NCI-H1105 treated with DMSO at 0.1 percent for 48 hours (cell line): ENCODE measurements at places on chromosomes 1 and 21.

GRCh38 chr1:242824435-242824834 lies 299.9 kb upstream of the PLD5 start:
- no peak for DNase-seq

DNA sequence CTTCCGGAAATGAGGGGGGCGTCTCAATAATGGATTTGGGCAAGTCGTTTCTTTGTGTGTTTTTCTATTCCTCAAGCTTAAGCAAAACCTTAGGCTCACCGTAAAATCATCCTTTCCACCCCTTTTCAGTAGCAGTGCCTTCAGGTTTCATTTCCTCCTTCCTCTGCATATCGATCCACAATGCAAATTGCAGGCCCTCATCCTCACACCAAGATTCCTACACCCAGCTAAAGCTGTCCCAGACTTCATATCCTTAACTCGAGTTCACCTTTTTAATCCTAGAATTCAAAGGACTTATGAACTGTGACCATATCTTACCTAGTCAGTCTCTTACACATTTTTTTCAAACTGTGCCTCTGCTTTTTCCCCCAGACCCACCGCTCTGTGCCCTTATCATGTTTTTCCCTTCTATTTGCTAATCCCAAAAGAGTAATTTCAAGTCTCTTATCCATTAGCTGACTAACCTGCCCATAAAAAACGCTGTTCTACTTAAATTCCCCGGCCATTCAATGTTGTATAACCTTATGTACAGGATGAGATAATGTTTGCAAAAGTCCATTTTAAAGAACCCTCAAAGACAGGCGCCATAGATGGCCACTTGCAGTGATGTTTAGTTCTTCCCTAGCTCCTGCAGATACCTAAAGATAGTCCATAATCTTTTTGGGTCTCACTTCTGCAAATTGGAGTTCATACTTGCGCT lies 1.5 kb downstream of the AKIRIN1 start:
- DNase-seq, result no peak

DNA sequence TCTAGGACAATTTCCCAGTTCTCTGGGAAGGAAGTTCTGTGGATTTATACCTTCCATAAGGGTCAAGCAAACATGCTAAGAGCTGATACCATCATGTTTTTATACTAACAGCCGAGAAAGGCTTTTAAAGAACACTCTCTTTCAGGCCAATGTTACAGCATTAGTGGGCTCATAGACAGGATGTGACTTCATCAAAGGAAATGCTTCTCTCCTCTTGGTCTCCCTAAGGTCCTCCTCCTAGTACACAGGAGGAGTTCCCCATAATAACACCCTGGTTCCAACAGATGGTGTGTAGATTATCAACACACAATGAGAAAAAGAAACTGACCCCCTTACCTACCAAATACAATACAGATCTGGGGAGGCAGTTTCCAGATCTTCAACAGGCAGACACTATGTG lies 26.7 kb upstream of the GLIS1 start:
- no peak for DNase-seq

GRCh38 chr1:94621395-94621794 lies 79.8 kb upstream of the F3 start:
- peak; percentile 44 for DNase-seq

GRCh38 chr1:240031009-240031408 lies 60.7 kb upstream of the FMN2 start:
- DNase-seq, result no peak

GRCh38 chr1:225655509-225656258 lies 2.8 kb upstream of the ENAH start:
- DNase-seq, result peak; percentile 22

GRCh38 chr1:80113168-80114038 lies 1106.9 kb upstream of the ADGRL4 start:
- DNase-seq, result no peak

DNA sequence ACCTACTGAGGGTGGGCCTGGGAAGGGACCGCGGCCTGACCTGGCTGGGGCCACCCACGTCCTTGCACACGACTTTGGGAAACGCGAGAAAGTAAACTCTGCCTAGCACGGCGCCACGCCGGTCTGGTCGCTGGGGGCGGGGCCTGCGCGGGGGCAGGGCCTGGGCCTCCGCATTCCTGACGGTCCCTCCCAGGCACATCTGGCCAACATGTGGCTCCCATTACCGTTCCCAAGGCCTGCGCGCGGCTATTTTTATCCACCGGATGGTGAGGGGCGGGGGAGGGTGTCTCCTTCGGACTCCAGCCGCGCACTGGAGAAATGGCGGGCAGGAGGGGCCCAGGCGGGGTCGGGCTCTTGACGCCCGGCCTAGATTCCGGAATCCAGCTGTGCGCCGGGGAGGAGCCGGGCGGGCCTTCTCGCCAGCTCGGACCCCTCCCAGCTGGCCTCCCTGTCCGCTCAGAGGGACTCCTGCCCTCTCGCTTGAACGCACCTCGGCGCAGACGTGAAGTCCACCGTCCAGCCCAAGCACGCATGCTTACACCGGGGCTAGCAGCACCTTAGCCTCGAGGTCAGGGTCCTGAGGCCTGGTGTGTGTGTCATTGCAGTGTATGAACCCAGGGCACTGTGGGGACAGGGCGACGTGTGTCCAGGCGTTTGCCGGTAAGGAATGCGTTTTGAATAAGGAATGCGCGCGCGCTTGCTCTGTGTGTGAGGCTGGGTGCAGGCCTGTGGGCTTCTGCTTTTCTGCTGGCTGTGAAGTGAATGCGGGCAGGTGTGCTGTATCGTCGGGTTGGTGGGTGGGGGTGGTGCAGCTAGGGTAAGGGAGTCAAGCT lies 2.1 kb downstream of the EVA1B start:
- peak; percentile 33 for DNase-seq

GRCh38 chr1:9346566-9346965 lies 53.9 kb downstream of the SPSB1 start:
- no peak for DNase-seq

DNA sequence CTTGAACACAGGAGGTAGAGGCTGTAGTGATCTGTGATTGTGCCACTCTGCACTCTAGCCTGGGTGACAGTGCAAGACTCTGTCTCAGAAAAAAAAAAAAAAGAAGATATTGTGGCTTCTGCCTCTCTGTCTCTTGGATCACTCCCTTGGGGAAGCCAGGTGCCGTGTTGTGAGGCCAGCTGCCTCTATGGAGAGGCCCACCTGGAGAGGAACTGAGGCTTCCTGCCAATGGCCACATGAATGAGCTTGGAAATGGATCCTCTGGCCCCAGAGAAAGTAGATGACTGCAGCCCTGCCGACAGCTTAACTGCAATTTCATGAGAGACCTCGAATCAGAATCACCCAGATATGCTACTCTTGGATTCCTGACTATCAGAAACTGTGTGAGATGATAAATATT lies 19.7 kb upstream of the AK2 start:
- no peak for DNase-seq

DNA sequence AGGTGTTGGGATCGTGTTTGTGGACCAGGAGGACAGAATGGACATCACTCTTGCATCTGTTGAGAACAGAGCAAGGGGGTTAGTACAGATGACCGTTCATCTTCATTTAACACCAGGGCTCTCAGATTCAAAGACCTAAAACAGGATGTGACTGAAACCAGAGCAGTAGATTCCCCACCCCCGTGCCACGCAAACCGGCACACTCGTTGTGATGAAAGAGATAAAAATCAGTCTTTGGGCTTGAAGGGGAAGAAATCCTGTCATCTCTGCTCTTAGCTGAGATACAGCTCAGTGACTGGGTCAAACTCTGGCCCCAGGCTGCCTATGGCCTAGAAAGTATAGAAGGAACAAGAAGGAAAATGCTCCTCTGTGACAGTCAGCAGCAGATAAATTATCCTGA lies 146.2 kb upstream of the KRTAP19-8 start:
- no peak for DNase-seq

DNA sequence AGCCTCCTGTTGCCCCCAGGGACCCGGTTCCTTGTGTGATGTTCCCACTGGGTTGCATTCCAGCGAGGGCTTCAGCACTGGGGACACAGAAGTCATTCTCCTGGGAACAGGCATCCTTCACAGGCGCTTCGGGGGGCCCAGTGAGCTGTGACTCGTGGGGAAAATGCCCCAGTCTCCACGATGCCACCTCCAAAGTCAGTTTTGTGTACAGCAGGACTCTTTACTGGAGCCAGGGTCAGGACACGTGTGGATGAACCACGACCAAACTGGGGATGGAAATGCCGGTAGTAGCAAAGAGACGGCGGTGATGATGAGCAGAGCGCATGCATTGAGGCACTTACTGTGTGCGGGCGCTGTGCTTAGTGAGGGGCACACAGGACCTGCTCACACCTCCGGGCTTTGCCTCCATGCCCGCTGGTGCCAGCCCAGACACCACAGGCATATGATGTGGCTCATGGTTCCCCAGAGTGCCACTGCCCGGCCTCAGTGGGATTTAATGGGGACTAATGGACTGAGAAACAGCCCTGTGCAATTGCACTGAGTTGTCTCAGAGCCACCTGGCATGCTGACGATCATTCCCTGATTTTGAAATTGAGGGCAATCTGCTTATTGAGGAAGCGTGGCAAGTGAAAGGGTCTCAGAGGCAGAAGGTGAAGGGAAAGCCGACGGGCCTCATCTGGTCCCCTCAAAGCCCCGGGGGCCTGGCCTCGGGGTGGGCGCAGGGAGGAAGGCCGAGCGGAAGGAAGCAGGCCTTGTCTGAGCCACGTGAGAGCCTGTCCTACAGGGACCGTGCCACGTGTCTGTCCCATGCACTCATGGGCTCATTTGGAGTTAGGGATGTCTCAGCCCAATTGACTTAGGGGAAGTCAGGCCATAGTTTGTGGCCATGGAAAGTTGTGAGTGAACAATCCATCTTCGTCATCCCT lies 91.4 kb downstream of the PDE9A start:
- DNase-seq, result no peak

DNA sequence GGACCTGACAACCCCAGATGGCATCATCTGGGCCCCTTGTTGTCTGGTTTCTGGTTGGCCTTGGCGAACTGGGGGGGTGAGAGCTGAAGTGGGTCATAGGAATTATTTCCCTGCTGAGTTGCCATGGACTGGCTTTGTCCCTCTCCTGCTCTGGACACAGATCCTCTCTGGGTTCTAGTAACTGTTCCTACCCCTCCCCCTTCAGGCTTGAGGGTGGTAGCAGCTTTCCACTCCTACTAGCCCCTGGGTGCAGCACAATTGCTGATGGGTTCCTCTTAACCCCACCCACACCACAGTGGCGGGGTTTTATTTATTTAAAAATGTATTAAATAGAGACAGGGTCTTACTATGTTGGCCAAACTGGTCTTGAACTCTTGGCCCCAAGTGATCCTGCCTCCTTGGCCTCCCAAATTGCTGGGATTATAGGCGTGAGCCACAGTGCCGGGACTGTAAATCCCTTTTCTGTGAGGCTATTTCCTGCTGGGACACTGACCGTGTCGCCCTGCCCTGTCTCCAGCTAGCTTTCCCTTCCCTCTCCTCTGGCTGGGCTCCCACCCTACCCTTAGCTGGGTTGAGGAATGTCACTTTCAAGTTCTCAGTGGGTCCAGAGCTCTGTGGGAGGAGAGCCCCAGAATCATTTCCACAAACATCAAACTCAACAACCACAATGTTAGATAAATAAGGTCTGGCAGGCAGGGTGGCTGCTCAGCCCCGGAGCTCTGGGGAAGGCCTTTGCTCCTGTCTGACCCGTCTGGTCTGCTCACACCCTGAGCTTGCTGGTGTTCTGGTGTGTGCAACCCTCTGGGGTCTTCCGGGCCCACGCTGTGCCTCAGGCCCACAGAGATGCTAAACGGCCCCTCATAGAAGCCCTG lies 112.7 kb upstream of the WNT4 start:
- no peak for DNase-seq

- no peak for DNase-seq
Measured at GRCh38 chr1:242212401-242212800, 213.5 kb upstream of the MAP1LC3C start.

- DNase-seq, result no peak
Measured at GRCh38 chr1:61620536-61620935, 104.4 kb downstream of the TM2D1 start.

GRCh38 chr1:147723691-147724323 lies 36.6 kb downstream of the GJA5 start:
- DNase-seq, result no peak
